ENCODE measurements at places on chromosomes 7 and 10. TPM values are rescaled to one million over a fixed set of nuclear protein-coding genes. Genes with fewer than 3 reads are reported as not detected.

The STRA8 gene
- not detected for polyA plus RNA-seq

The CTNNA3 gene
- 4.8 TPM for polyA plus RNA-seq

The STEAP4 gene
- polyA plus RNA-seq, result 0.11 TPM

The P4HA1 gene
- 78.1 TPM for polyA plus RNA-seq

The FAM25G gene
- polyA plus RNA-seq, result not detected

The SLC13A1 gene
- 27.9 TPM for polyA plus RNA-seq

The STEAP1 gene
- 14.3 TPM for polyA plus RNA-seq

The ADCY1 gene
- 3.8 TPM for polyA plus RNA-seq

The TRDMT1 gene
- polyA plus RNA-seq, result 8.3 TPM

The TTYH3 gene
- polyA plus RNA-seq, result 68.7 TPM

The UNCX gene
- polyA plus RNA-seq, result 6.4 TPM

The CUEDC2 gene
- polyA plus RNA-seq, result 72.9 TPM

The GHRHR gene
- 0.19 TPM for polyA plus RNA-seq

The SHH gene
- polyA plus RNA-seq, result 3.1 TPM

The GLI3 gene
- polyA plus RNA-seq, result 14.5 TPM

The NPY4R gene
- polyA plus RNA-seq, result not detected

The C10orf62 gene
- 0.28 TPM for polyA plus RNA-seq

The EPO gene
- polyA plus RNA-seq, result not detected

The C10orf67 gene
- polyA plus RNA-seq, result 1.9 TPM

The NKX2-3 gene
- not detected for polyA plus RNA-seq

The CALML5 gene
- not detected for polyA plus RNA-seq

The DENND11 gene
- polyA plus RNA-seq, result 27.3 TPM

The SFTPA2 gene
- polyA plus RNA-seq, result not detected

The SPDYE2 gene
- 1.9 TPM for polyA plus RNA-seq

Data from right renal cortex interstitium (tissue), 3 donors.